ENCODE measurements at places on chromosomes 1 and 21.

DNA sequence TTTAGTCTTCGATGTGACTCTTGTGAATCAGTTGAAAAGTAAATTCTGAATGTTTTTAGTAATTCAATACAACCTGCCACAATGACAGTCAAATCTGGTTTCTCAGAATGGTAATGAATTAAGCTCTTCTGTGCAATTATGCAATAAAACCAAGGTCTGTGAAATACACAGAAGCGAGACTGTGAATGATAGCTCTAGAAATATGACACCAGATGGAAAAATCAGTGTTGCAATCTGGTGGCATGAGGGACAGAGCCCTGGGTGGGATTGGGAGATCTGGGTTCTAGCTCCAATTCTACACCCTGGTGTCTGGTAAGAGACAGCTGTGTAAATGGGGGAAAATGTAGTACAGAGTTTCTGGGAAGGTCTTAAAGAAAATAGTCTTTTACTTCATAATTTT lies 586.4 kb upstream of the ZRANB2 start:
- DNase-seq = no peak

DNA sequence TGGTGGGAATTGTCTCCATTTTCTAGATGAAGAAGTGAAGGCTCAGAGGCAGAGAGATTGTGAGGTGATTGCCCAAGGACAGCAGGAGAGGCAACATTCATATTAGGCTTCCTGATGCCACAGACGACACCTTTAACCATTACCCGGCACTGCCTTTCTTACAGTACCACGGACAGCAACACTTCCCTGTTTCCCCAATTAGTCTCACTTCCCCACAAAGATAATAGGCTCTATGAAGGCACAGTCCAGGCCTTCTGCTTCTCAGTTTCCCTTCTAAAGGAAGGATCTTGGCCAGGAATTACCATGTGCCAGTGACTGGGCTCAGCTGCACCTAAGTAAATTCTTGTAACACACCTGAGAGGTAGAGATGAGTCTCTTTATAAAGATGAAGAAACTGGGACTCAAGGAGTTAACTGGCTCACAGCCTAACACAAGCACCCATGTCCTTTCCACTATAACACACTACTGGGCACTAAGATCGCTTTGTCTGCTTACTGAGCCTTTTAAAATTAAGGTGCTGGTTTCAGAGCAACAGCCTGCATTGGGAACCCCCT lies 9.6 kb downstream of the IGSF9 start:
- DNase-seq = no peak

DNA sequence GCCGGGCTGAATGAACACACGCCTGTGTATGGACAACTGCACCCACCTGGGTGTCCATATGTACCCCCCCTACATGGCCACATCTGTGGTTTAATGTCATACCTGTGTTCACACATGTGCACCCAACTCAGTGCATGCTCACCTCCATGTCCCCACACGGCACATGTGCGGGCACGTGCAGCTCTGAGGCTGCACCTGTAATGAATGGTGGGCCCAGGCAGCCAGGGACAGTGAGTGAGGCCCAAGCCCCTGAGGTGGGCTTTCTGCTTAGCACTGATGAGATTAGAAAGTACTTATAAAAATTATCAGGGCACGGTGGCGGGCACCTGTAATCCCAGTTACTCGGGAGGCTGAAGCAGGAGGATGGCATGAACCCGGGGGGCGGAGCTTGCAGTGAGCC lies 42.5 kb upstream of the CSF3R start:
- DNase-seq = no peak

GRCh38 chr1:203906932-203907331 lies 45.5 kb downstream of the SNRPE start:
- DNase-seq = peak; percentile 88

- DNase-seq = no peak
Observed at GRCh38 chr1:97417661-97418060, 503.2 kb downstream of the DPYD start.

GRCh38 chr1:190852611-190853010 lies 374.9 kb upstream of the BRINP3 start:
- no peak for DNase-seq

DNA sequence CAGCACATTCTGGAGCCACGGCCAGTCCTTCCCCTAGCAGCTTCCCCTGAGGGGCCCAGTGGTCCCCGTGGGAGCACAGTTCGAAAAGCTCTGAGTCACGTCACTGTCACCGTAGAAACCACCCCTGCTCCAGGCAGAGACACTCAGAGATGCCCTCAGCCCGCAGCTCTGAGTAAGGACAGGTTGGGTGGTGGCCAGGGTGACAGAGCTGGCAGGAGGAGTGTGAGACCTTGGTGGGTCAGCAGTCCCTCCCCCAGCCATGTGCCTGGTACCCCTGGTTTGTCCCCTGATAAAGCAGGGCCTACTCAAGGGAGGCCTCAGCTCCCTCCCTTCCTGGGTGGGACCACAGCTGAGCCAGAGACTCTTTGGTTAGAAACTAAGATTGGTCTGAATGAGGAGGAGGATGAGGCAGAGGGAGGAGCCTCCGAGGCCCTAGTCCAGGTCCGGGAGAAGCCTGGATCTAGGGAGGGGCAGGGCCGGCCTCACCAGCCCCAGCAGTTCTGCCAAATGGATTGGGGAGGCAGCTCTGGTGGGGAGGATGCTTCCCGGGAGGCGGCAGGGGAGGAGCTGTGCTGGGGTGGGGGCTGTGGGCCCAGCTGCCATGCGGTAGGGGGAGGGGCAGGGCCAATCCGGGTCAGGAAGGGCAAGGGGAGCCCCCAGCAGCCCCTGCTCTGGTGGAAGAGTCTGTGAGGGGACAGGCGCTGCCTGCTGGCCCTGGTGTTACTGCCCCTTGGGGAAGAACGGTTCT lies 55.2 kb downstream of the SLC9A1 start:
- DNase-seq = no peak

DNA sequence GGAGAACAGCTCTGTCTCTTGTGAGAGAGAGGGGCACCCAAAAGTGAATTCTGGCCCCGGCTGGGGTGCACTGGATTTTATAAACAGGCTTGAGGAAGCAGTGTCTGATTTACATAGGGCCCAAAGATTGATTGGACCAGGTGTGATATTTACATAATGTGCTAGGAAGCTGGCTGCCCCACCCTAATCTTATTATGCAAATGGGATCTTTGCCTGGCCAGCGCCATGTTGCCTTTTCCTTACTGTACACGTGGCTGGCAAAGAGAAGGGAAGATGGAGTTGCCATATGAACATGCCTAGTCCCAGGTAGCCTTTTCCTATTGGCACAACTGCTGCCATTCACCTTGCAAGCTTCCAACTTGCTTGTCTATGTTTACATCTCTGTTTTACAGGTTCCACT lies 29.0 kb upstream of the CFHR4 start:
- no peak for DNase-seq

DNA sequence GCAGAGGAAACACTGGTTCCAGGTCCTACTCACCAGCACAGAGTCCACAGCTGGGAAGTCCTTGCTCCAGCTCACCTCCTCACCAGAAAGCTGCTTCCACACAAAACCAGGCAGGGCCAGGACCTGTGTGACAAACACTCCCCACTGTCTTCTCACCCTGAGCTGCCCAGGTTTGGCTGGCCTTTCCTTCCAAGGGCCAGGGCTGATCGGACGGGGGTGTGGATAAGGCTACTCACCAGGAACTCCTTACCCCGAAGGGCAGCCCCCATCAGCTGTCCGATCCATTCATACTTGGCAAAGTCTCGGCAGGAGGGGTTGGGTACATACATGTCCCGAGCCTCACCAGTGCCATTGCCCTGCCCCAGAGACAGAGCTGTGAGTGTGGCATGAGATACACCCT lies 5.4 kb downstream of the HECTD3 start:
- no peak for DNase-seq

- peak; percentile 59 for DNase-seq
Observed at GRCh38 chr1:93846992-93847810, 31.8 kb downstream of the DNTTIP2 start.

- DNase-seq = no peak
Observed at GRCh38 chr1:1376551-1377226, 1.7 kb upstream of the AURKAIP1 start.

GRCh38 chr1:167280912-167281311 lies 60.2 kb downstream of the POU2F1 start:
- DNase-seq = no peak

DNA sequence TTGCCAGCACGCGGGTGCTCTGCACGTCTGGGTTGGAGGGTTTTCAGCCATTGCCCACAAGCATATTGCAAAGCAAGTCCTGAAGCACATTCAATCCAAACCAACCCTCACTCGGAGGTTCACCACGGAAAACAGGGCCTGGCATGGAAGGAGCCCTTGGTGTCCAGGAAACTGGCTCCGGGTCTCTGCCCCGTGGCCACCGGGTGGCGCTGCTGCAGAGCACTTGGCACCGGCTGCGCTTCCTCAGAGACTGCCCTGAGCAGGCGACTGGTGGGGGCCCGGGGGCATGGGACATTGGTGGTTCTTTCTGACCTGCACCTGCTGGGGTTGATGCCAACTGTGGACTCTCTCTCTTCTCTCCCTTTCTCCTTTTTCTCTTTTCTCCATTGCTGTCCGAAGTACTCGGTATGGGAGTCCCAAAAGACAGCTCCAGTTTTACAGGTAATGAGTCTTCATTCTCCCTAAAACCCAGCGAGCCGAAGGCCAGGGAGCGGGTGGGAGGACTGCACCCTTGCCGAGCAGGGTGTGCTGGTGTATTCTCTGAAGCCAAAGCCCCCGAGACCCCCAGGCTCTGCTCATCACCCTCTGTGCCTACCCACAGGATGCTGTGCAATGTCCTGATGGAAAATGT lies 4.1 kb upstream of the KCNAB2 start:
- no peak for DNase-seq

GRCh38 chr21:37118187-37118826 lies 45.3 kb downstream of the TTC3 start:
- no peak for DNase-seq

GRCh38 chr1:203799971-203800370 lies 4.5 kb downstream of the ZBED6 start:
- no peak for DNase-seq

GRCh38 chr1:22233222-22233621 lies 90.3 kb upstream of the WNT4 start:
- no peak for DNase-seq

- DNase-seq = no peak
Observed at GRCh38 chr1:24754229-24754628, 9.0 kb downstream of the CLIC4 start.

- no peak for DNase-seq
Observed at GRCh38 chr1:217322834-217323233, 308.1 kb downstream of the GPATCH2 start.

- DNase-seq = no peak
Observed at GRCh38 chr1:81834921-81835698, 34.4 kb downstream of the ADGRL2 start.

GRCh38 chr1:201288765-201289164 lies 5.5 kb downstream of the PKP1 start:
- DNase-seq = no peak

DNA sequence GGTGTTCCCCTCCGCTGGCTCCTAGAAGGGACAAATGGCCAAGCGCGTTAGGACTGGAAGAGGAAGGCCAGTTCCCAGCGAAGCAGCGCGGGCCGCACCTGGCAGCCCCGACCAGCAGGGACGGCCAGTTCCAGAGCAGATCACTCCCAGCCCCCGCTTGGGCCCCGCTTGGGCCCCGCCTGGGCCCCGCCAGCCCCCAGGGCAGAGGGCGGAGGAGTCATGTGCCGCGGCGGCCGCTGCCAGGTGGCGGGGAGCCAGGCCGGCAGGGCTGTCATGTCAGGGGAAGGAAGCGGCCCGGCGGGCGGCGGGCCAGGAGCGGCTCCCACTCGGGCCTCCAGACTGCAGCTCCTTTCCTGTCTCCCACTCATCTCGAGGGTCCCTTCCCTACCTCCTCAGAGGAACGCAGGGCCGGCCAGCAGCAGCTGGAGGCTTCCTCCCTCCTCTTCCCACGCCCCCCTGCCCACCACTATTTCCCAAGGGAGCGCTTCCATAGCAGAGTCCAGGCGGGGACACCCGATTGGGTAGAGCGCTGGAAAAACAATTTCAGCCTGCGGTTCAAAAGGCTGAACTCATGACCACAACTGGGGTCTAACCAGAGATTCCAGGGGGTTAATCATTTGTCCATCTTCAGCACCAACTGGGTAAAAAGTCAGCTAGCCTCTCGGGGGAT lies 16.5 kb downstream of the ZNF697 start:
- DNase-seq = no peak

GRCh38 chr1:79807816-79808215 lies 801.3 kb upstream of the ADGRL4 start:
- no peak for DNase-seq

DNA sequence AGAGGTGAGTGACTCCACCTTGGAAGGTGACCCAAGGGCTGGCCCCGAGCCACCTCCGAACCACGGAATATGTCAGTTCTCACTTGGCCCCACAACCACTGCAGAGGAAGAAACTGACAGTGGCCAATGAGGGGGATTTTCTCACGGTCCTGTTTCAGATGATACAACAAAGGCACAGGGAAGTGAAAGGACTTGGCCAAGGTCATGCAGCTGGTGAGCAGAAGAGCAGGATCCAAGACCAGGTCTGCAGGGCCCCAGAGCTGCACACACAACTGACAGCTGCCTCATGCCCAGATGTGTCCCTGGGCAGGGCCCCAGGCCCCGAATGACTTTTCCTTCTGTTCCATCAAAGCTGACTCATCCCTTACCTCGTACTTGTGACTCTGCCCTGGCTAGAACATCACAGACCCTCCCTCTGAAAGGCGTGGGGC lies 25.8 kb upstream of the EVA1B start:
- DNase-seq = no peak

DNA sequence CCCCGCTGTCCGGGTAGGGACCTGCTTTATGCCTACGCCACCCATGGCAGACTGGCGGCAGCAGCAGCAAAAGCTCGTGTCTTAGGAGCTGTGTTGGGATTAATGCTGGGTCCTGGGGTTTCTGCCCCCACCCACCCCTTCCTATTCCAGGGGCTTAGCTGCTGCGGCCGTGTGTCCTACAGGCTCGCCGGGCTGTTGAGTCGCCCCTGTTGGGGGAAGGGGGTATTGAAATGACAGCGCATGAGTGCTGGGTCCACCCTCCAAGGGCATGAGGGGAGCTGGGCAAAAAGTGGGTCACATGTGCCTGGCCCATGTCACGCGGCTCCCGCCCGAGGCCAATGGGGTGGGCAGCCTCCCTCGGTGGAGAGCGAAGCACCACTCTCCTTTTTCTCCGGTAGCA lies 118.3 kb upstream of the COL6A1 start:
- DNase-seq = no peak

- DNase-seq = no peak
Observed at GRCh38 chr1:236989290-236990051, 14.8 kb downstream of the MT1HL1 start.

DNA sequence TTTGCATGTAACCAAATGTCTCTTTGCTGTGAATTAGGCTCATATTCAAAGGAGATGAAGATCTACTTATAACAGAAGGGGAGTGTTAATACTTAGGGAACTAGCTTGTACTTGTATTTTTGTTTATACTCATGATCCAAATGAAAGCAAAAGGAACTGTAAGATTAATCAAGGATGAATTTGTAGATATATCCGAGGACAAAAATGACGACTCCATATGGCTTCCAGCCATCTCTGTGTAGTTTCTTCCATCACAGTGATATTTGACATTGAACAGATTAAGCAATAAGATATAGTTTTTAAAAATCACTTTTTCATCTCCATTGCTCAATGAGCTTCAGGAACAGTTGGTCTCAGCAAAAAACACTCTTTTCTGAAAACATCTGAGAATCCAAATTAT lies 257.4 kb upstream of the CAMK1G start:
- no peak for DNase-seq
